HFFc6 (cell line): ENCODE measurements at places on chromosomes 2 and 18. TPM values are rescaled to one million over a fixed set of nuclear protein-coding genes. Genes with fewer than 3 reads are reported as not detected.

DNA sequence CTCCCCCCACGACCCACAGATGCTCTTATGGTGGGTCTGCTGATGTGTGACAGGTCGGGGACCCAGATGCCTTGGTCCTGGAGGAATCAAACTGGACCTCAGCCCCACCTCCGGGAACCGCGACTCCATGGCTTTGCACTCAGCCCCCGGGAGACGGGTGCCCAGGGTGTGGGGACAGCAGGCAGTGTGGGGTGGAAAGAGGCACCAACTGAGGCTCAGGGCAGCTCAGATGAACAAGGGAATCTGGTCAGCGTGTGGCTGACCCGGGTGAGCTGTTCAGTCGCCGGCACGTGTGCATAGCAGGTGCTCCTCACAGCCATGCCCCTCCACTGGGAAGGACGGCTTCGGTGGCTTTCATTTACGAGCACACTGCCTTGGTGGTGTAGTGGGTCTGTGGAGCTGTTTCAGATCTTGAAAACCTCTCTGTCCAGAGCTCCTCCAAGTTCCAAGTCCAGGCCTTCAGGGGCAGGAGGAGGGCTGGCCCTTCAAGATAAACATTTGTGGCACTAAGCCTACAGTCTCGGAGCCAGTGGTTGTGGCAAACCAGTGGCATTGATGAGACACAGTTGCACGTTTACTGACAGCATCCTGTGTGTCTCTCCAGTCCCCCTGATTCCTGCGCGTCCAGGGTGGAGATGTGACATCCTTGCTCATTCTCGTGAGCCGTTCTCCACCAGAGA is 471.2 kb upstream of the HS6ST1 start:
- H3K4me3 ChIP-seq = no peak overlapping the region
- no peak overlapping the region for H3K27ac ChIP-seq
- H3K36me3 ChIP-seq = peaks cover 12% of the 10 kb centered on the region; the same call in 1 of the 2 replicates
- H3K4me1 ChIP-seq = no peaks in the 10 kb centered on the region
- H3K27me3 ChIP-seq = peaks cover 5% of the 10 kb centered on the region

GRCh38 chr2:217154923-217155322 is 295.1 kb upstream of the TNP1 start:
- no peak for DNase-seq
- H3K36me3 ChIP-seq = no peaks in the 10 kb centered on the region
- no peak overlapping the region for H3K27ac ChIP-seq
- H3K4me1 ChIP-seq = peaks cover 2% of the 10 kb centered on the region
- H3K4me3 ChIP-seq = no peak overlapping the region

- no peak overlapping the region for H3K27ac ChIP-seq
- no peaks in the 10 kb centered on the region for H3K4me1 ChIP-seq
- H3K27me3 ChIP-seq = no peaks in the 10 kb centered on the region; the same call in none of the 2 replicates
- no peak overlapping the region for H3K4me3 ChIP-seq
- no peak for DNase-seq
These were observed 594.6 kb downstream of the ADCYAP1 start for GRCh38 chr18:1499265-1499664.

Gene HOXD12
- total RNA-seq = 0.29 TPM in 1 of 3 replicates, not detected in the others

DNA sequence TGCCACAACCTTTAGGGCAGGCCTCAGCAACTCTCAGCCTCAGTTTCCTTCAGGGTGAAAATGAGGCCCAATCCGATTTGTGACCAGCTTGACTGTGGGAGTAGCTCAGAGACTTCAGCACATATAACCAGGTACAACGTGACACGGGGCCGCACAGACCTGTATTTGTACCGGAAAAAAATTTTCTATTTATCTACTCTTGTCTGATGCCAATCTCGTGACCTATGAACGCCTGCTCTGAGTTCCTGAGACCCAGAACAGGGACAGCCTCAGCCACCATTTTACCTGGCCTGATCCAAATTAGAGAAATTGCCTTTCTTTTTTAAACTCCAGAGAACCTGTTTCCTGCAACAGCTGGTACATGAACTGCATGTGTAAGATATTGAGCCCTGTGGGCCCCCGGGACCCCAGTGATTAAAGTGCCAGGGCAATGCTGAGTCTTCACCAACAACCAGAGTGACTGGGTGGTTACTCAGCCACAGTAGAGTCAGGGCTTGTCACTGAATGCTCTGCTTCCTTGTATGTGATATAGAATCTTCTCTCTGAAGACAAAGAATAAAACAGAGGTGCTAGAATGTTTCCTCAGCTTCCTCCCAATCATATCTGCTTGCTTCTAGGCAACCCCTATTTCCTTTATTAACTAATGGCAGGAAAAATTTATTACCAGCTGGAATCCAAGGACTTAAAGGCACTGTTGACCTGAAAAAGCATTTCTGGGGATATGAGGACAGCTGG is 47.8 kb upstream of the FZD7 start:
- no peak overlapping the region for H3K4me3 ChIP-seq
- H3K27ac ChIP-seq = no peak overlapping the region
- DNase-seq = no peak
- H3K27me3 ChIP-seq = no peaks in the 10 kb centered on the region; the same call in none of the 2 replicates
- peaks cover 8% of the 10 kb centered on the region for H3K4me1 ChIP-seq

DNA sequence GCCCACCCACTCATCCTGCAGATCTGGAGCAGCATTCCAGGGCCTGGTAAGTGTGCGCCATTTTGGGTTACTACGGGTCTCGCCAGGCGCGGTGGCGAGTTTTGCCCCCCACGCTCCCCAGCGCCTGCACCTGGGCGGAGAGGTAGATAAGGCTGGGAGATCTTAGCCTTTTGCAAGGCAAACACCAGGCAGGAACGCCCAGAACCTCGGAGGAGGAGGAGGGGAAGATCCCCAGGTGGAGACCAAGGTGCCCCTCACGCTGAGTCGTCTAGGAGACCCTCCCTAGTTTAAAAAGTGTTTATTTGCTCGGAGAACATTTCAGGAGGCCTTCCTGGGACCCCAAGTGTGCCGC is 365 bp upstream of the RAMP1 start:
- DNase-seq = no peak
- no peaks in the 10 kb centered on the region for H3K36me3 ChIP-seq

DNA sequence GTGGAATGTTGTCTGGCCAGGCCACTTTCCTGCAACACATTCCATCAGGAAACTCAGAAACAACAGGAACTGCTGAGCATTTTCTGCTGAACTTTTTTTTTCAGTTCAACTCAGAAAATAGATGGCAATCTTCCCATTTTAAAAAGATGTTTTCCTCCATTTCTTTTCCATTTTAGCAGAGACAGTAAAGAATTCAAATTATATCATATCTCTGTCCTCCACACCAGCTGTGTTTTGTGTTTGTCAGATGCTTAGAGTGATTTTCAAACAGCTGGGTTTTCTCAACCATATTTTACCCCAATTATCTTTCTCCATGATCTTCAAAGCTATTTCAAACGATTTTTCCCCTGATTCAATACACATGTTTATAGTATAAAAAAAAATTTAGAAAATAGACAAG is 713.4 kb downstream of the LRRTM4 start:
- H3K27ac ChIP-seq = no peak overlapping the region
- no peaks in the 10 kb centered on the region for H3K36me3 ChIP-seq
- no peak for DNase-seq

Gene CDK15
- total RNA-seq = 22.8 to 49.8 TPM (median 30.1 TPM) in 3 replicates

Gene SDC1
- total RNA-seq = 87.5 to 134 TPM (median 100 TPM) in 3 replicates

DNA sequence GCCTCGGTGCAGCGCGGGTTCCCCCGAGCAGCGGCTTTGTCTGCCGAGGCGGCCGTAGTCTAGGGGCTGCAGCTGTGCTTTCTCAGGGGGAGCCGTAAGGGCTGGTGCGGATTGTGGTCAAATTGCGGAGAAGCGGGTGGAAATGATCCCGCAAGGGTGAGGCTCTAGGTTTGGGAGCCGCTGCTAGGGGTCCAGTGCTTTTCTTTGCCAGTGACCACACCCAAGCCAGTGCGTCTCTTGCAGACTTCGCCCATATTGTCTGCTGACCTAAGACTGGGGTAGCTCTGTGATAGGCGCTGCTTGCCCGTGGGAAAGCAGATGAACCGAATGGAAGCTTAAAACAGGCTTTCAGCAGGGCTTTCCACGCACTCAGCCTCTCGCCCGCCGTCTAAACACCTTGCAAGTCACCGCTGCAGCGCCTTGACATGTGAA is 2.1 kb downstream of the DPYSL5 start:
- no peak overlapping the region for H3K4me3 ChIP-seq
- H3K4me1 ChIP-seq = no peaks in the 10 kb centered on the region
- DNase-seq = no peak
- no peak overlapping the region for H3K27ac ChIP-seq
- no peaks in the 10 kb centered on the region for H3K36me3 ChIP-seq

GRCh38 chr2:216653931-216654365 is 20.7 kb downstream of the IGFBP2 start:
- H3K27ac ChIP-seq = no peak overlapping the region
- H3K4me1 ChIP-seq = peaks cover 13% of the 10 kb centered on the region; the same call in 1 of the 2 replicates
- DNase-seq = no peak
- no peaks in the 10 kb centered on the region for H3K36me3 ChIP-seq
- H3K4me3 ChIP-seq = no peak overlapping the region
